ENCODE measurements at places on chromosomes 6 and 20. TPM values are rescaled to one million over a fixed set of nuclear protein-coding genes. Genes with fewer than 3 reads are reported as not detected.
A peak's percentile ranks its signal among the peaks of the same experiment; 100 is the strongest.

Gene SIGLEC1
- total RNA-seq = not detected

Gene MOCS3
- 5.6 TPM for total RNA-seq

Gene CRIP3
- 2.3 TPM for total RNA-seq

DNA sequence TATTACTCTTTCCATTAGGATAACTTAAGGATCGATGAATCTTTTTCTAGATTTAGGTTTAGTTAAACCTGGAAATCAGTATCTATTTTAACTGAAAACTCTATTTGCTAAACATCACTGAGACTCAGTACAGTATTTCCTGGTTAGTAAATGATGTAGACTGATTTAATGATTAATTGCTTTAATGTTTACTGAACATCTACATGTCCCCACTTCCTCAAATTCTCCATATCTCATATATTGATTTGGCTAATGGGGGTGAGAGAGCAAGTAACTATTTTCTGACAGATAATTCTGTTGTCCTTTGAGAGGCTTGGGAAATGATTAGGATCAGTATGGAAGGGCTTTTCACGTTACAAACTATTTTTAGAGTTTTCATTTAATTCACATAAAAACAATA, 10.3 kb downstream of the MKKS start:
- no peaks in the 10 kb centered on the region for H3K27me3 ChIP-seq
- peak overlapping the region; percentile 24 for H3K27ac ChIP-seq
- no peak overlapping the region for H3K4me3 ChIP-seq
- H3K4me1 ChIP-seq = peaks cover 13% of the 10 kb centered on the region
